ENCODE measurements at places on chromosomes 7 and 10.

GRCh38 chr10:20059084-20059835, 243.0 kb downstream of the PLXDC2 start:
- DNase-seq: no peak

- no peak for DNase-seq
These were observed 62.8 kb downstream of the SH3PXD2A start for GRCh38 chr10:103792547-103792946.

DNA sequence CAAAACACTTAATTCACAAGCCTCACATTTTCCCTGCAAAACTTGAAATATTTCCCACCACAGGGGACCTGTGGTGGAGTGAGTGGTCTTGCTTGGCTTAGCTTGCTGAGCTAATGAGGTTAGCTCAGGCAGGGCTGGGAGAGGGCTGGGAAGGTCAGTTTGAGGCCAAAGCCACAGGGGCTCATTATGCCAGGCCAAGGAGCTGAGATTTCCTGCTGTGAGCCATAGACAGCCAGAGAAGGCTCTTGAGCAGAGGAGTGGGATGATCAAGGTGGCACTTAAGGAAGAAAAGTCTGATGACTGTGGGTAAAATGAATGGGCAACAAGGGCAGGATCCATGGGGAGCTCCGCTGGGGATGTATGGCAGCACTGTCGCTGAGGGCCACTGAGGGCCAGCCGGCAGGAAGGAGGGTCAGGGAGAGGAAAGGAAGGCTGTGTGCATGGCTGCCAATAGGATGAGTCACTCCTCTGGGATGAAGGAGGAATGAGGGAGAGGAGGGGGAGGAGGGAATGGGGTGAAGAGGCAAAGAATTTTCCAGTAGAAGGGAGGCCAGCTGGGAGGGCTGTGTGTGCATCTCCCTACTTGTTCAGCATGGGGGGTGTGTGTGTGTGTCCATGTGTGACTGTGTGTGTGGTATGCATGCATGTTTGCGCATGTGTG, 18.7 kb upstream of the ZNF488 start:
- DNase-seq: no peak

DNA sequence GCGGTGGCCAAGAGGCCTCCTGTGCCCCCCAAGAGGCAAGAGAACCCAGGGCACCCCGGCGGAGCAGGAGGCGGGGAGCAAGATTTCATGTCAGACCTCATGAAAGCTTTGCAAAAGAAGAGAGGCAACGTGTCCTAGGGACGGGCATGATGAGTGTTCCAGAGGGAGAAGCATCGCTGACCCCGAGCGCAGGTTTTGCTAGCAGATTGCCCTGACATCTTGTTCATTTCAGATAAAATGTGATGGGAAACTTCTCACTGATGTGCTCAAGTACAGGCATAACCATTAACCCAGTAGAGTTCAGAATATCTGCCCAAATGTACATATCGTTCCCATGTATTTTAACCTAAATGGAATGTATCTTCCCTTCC, 129.2 kb downstream of the APBB1IP start:
- no peak for DNase-seq

DNA sequence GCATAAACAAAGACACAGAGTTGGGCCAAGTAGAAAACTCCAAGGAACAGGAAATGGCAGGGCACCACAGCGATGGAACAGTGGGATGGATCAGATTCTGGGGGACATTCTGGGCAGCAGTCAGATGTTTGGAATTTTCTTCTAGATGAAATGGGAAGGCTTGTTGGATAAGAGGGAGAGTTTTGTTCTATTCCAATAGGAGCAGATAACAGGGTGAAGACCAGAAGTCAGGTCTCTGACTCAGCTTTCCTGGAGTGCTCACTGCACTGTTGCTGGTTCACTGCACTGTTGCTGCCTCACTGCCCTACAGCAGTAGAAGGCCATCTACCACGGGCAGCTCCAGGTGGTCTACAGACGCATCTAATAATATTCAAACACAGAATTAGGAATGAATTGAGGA, 135.6 kb downstream of the ATE1 start:
- DNase-seq: no peak

DNA sequence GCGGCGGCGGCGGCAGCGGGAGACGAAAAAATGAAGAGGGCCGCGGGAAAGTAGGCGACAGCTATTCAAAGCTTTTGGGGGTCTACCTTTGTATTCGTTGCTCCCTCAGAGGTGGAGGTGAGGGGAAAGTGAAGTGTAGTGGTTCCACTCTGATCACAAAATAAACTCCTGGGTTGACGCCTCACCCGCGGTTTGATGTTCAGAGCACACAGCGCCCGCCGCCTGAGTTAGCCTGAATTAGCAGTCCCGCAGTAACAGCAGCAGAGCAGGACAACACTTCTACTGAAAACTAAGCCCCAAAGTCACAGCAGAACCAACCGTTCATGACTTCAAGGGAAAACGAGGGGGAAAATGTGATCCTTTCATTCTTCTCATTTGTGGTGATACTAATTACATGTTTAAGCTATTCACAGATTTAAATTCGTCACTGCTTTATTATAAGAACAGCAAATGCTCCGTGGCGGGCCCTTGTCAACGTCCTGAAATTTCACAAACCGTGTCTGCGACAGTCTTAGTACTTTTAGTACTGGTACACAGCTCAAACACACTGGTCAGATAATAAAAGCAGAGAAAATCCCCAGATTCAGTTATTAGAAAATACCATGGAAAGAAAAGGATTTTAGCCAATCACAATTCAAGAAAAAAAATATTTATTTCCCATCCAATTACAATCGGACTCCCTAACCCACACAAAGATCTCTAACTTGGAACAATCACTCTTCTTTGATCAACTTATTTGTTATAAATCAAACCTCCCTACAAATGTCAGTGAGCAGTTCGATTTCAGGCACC, 563 bp upstream of the JMJD1C start:
- peak; percentile 18 for DNase-seq

GRCh38 chr7:149444287-149444686, 16.6 kb downstream of the ZNF777 start:
- no peak for DNase-seq

DNA sequence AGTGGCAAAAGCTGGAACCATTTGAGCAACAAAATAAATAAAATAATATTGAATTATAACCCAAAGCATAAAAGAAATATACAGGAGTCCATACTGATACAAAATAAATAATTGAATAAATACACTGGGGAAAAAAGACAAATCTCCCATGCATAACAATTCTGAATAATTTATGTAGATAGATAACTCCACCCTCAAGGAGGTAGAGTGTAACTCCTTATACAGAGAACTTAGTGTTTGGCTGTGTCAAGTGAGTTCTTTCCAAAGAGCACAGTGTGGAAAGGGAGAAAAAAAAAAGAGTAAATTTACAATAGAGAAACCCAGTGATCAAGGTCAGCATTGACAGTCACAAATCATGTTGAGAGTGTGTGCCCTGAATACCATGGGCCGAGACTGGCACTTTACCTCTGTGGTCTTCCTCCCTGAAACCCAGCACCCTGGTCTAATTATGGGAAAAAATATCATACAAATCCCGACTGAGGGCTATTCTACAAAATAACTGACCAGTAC, 5.5 kb downstream of the PIK3AP1 start:
- no peak for DNase-seq

DNA sequence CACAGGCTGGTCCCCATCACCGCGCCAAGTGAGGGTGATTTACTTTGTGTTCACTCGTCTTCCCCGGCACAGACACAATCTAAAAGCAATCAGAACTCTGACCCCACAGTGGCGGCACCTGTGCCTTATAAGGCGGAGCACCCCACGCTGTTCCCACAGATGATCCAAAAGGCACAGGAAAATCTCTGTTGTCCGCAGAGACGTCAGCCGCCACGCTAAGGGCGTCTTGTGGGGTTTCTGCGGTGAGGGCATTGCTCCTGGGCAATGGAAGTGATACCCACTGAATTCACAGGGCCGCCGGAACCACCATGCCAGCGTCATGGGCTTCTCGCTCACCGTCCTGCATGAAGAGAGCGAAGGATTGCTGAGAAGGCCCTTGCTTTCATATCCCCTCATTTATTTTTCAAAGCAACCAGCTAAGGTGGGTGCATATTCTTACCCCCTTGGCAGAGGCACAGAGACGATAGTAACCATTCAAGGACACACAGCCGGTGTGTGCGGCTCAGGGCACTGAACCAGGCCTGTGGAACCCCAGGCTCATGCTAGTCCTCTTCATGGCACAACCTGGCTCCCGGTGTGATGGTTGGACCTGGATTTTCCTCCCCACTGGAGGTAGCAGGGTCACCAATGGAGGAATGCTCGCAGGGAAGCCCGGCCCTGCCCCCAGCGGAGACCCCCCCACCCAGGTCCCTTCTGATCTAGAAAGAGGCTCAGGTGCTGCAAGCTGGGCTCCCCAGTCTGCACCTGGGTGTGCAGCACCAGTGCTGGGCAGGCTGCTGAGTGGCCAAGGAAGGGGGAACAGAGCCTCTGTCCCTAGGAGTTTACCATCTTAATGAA, 279.0 kb downstream of the TCERG1L start:
- no peak for DNase-seq

DNA sequence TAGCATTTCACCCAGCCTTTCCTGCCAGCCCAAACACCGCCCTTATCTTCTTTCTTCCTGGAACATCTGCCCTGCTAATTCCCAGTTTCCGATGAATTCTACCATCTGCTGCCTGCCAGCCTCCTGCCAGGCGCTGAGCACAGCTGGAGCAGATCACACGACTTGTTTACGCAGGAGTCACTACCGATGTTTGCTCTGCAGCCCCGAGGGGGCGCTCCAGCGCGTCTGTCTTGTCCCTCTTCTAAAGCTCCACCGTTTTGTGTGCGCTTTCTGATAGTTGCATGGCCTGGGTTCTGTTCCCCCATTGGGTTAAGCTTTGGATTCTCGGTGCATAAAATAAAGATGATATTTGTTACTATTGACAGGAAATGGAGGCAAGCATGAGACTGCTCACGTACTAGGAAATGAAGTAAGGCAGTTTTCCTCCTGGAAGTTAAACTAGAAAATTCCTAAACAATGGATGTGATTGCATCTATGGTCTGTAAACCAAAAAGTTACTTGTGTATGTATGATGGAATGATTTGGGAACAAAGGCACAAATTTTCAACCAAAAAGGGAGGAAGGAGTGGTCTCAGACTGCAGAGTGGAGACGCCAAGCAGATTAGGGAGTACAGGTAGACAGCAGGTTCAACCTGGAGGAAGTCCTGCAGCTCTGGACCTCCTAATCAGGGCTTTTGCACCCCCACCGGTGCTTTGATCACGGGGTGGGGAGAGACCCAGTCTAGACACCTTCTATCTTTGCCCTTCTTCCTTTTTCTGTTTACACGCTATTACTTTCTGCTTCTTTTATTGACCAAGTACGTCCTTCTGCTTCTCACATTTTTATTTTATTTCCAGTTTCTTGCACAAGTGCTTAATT, 2.2 kb upstream of the RBM17 start:
- DNase-seq: peak; percentile 82

GRCh38 chr10:97686301-97686961, 610 bp downstream of the AVPI1 start:
- DNase-seq: no peak

GRCh38 chr7:155003092-155003375, at the start of gene PAXIP1:
Gene PAXIP1 (minus strand): TSS chr7:155003124. CDS start chr7:155002929, 195 bp downstream.
- DNase-seq: peak; percentile 58

DNA sequence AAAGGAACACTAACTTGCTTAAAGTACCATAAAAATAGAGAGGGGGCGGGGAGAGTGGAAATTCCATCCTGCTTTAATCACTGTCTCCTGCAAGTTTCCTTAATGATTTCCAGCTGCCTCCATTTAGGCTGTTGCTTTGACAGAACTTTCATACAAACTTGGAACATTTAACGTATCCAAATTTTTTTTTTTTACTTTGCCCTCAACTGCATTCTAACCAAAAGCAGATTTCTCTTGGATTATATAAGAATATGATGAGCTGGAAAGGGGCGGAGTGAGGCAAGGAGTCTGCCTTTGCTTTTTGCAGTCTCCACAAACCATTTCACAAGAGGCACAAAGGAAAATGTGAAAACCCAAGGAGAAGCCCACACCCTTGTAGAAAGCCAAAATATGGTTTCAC, 46.6 kb upstream of the COL1A2 start:
- DNase-seq: no peak

DNA sequence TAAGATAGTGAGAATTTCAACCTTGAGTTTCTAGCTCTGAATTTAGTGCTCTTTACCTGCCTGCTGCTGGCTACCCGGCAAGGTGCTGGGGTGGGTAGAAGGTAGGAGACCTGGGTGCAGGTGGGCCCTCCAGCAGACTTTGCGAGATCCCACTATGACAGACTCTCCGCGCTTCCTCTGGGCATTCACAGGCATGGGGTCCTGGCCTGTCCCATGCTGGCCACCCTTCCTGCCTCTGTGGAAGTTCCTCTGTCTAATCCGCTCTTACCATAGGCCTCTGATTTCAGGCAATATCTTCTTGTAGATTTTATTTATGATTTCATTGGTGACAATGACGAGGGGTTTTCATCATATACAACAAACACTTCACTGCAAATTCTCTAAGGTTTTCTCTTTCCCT, 1.2 kb upstream of the WDFY4 start:
- no peak for DNase-seq

- no peak for DNase-seq
These were observed 248.5 kb downstream of the VTI1A start for GRCh38 chr10:112695539-112695938.

DNA sequence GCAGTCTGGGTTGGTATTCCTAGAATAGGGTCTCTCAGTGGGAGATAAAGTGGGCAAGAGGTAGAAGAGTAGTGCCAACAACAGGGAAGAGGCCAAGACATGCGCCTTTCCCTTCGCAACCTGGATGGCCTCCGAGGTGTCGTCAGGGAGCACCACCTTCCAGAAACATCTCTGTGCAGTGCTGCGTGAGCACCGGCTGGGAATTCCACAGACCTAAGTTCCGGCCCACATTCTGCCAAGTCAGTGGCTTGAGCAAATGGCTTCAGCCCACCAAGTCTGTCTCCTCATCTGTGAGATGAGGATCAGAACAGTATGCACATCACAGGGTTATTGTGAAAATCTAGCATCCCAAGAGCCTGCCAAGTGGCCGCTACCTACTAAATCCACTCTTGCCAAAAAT, 40.6 kb downstream of the CCDC3 start:
- DNase-seq: no peak

DNA sequence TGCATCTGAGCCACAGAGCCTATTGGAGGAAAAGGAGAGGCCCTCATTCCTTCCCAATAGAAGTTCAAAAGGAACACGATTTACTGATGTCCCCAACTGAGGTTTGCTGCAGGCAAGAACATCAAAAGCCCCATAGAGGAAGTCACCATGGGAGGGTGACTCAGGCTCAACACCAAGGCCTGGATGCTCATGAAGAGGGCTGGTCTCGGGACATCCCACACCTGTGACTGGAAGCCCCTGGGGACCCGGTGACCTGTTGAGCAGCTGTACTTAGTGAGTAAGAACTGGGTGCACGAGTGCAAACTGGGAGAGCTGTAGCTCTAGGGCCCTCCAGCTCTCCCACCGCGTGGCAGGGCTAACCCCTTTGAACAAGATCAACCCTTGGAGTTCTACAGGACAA, 38.0 kb downstream of the CYTH3 start:
- DNase-seq: no peak
